Stimulated activated CD4-positive, alpha-beta T cell treated with anti-CD3 and anti-CD28 coated beads, TNF-alpha, amount 100 ng/mL, for 1 hour (primary cell): ENCODE measurements at places on chromosomes 5 and 9.

DNA sequence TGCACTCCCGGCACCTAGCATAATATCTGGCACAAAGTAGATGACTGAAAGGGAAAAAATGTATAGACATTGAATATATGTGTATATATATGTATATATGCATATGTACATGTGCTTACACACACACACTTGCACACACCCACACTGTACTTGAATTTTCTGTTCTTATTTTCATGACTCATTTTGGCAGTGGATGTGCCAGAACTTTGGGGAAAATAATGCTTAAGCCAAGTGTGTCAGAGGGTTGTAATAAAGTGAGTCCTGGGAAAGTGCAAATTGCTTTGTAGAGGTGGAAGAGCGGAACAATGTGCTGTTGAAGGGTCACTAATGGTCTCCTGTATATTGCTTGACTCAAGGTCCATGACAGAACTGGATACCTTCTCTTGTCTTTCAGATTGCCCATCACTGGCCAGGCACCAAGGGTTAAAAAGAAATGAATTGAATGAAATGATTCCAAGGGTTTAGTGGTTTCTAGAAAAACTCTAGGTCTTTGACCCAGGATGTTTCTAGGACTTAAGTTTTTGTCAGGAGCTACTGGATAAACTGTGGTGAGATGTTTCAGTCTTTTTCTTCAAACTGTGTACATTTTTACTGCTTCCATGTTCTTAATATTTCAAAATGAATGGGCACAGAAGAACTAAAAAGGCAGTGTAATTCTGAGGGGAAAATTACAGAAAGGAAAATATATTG lies 129.9 kb upstream of the MOCS2 start:
- no peak for DNase-seq

- DNase-seq = no peak
Measured at GRCh38 chr5:158140120-158140731, 281.3 kb upstream of the CLINT1 start.

- DNase-seq = no peak
Measured at GRCh38 chr9:132506977-132507669, 75.3 kb upstream of the BARHL1 start.

DNA sequence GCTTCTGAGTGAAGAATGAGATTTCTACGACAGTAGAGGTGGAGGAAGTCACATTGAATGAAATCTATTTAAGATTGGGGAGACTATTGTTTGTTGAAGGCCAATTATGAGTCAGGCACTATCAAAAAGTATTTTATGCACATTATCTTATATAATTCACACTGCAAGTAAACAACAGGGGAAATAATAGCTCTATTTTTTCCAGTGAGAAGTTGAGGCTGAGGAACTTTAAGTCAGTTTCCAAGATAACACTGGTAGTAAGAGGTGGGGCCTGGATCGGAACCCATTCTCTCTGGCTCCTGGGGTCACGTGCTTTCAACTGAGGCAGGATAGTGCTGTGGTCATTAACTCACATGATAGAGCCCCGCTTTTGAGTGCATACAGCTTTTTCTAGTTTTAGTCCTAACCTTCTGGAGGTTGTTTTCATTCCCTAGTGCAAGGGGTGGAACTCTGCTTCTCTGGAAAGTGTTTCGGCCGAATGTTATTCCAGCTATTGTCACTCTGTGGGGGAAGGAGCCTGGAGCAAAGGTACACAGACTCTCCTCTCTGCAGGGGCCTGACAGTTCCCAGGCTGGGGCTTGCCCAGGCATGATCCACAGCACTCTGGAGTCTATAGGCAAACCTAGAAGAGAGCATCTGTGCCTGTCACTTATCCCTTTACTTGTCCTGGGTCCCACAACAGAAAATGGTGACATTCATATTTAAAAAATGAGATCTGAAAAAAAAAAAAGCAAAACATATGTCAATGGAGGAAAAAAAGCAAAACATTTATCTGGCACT lies 352.4 kb upstream of the ACTBL2 start:
- DNase-seq = no peak

DNA sequence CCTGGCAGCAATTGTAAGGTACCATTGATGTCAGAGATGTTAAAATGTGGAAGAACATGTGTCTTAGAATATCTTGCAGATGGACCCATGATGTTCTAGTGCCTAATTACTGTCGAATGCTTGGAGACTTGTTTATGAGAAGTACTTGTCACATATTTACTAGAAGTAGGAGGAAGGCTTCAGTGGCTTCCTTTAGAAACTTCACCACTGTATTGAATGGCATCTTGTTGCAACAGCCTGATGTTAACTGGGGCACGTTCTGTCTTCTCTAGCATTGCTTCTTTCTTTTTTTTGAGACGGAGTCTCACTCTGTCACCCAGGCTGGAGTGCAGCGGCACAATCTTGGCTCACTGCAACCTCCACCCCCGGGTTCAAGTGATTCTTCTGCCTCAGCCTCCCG lies 16.5 kb downstream of the UGCG start:
- no peak for DNase-seq

DNA sequence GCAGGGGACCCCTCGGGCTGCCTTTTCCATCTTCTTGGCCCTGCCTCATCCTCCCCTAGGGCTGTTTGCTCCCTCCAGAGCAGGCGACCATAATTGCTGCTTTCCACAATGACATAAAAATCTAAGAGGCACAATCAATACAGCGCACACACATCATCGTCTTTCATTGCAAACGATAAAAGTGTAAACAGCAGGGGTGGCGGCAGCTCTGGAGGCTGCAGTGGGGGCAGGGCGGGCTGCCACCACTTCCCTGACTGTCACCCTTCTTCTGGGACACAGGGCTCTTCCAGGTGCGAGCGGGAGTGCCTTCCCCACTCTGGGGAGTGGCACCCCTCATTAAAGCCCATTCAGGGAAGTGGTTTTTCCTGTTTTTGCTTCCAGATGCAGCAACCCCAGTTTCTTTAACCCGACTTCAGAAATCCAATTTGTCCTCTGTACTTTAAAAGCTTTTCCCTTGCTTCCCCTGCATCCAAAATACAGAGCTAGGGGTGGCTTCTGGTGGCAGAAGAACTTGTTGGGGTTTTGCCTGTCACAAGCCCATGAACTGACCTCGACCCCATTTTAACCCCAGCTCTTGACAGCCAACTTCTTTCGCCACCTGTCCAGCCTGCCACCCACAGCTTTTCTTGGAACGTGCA lies 45.7 kb downstream of the TSPAN17 start:
- DNase-seq = no peak

- DNase-seq = no peak
Measured at GRCh38 chr9:110028271-110028670, 179.7 kb downstream of the C9orf152 start.

- DNase-seq = no peak
Measured at GRCh38 chr5:128881502-128882018, 83.7 kb upstream of the SLC27A6 start.

DNA sequence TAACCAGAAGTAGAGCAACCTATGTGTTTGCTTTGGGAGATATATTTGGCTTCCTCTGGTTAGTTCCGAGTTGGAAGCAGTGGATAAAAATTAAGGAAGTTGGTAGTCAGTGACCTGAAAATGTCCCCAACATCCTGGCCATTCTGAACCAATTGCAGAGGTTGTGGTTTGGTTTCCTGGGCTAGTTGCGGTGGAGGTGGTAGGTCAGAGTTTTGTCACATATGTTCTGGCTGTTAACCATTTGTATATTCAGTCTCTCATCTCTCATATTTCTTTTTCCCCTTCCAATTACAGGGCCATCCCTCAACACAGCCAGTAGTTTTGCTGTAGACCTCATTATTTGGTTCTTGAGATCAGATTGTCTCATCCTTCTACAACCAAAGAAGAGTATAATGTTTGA lies 1026.9 kb downstream of the PTPRD start:
- DNase-seq = no peak

DNA sequence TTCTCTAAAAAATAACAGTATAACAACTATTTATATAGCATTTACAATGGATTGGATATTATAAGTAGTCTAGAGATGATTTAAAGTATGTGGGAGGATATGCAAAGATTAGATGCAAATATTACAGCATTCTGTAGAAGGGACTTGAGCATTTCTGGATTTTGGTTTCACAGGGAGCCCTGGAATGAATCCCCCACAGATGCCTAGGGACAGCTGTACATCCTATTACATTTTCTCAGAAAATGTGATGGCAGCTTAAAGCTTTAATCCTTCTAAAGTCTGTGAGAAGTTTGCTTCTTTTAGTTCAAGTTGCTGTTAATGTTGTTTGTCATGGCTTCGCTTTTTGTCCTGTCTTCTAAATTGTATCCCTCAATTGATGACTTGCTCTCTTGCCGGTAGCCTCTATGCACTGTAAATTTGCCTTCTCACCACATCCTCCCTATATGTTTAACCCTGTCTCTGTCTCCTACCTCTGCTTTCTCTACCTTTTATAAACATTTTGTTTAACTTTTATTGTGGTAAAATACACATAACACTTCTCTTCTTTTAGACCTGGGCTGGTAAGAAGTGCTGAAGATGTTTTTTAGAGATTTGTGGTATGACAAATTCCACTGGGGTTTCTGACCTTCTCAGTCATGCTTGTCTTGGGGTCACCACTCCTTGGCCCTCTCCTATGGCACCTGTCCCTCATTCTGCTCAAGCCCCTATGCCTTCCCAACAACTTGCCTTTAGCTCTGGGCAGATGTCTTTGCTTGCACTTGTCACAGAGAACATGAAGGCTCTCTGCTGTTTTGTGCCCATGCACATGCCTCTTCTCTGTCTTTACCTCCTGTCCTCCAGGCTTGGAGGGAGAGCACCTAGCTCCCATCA lies 37.9 kb downstream of the LNPEP start:
- DNase-seq = no peak

DNA sequence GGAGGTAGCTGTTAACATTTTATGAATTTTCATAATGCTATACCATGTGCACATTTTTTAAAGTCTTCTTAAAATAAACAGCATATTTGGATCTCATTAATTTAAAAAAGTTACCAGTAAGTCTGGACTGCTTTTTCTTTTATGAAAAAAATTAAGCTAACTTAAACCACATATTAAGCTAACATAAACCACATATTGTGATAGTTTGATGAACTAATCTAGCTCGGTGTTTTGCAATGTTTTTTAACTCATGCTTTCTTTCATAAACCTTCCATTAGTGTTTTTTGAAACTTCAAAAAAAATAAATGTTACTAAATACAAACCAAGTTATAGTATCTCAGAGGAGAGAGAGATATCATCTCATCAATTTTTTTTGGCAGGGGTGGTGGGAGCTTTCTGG lies 26.5 kb downstream of the POLK start:
- no peak for DNase-seq

DNA sequence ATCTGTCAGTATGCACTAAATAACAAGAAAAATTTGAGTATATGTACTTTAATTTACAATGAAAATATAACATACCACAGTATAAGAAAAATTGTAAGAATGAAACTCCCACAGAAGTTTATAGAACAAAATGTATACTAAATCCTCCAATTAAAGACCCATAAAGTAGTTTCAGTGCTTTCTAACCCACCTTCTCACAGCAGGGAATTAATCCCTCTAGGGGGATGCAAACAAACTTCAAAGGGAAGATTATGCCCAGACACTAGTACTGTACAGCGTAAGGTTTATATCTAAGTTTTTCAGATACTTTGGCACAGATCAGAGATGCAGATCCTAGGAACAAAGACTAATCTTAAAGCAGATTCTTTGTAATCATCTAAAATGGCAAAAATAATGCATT lies 57.2 kb downstream of the DENND1A start:
- DNase-seq = no peak

GRCh38 chr5:86983208-86983607 lies 284.5 kb upstream of the RASA1 start:
- no peak for DNase-seq

DNA sequence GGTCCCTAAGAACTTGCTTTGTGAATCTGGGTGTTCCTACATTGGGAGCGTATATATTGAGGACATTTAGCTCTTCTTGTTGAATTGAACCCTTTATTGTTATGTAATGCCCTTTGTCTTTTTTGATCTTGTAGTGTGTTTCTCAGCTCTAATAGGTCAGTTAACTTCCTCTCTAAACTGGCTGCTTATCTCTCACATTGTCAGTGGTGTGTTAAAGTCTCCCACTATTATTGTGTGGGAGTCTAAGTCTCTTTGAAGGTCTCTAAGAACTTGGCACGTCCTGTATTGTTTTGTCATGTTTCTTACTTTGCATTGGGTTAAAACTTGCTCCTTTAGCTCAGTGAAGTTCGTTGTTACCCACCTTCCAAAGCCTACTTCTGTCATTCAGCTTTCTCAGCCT lies 36.2 kb downstream of the RIC1 start:
- DNase-seq = no peak

DNA sequence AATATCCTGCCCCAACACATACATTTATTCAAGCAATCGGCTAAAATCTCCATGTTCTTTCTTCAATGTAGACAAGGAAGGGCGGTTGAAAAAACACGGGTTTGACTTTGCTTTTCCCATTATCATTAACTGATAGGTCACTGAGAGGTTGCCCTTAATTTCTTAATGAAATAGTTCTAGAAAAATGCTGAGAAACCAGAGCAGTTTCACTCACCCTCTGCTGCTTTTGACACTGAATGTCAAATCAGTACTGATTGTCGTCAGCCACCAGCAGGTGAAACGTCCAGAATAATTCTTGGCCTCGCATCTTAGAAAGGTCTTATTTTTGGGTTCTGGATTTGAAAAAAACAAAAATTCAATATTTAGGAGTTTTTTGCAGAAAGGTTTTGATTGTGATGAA lies 8.1 kb downstream of the IL12B start:
- no peak for DNase-seq

- no peak for DNase-seq
Measured at GRCh38 chr9:94145640-94146039, 61.4 kb downstream of the PTPDC1 start.

GRCh38 chr5:72082048-72082447 lies 25.2 kb upstream of the MAP1B start:
- no peak for DNase-seq

- no peak for DNase-seq
Measured at GRCh38 chr5:53219174-53219573, 109.6 kb upstream of the MOCS2 start.

DNA sequence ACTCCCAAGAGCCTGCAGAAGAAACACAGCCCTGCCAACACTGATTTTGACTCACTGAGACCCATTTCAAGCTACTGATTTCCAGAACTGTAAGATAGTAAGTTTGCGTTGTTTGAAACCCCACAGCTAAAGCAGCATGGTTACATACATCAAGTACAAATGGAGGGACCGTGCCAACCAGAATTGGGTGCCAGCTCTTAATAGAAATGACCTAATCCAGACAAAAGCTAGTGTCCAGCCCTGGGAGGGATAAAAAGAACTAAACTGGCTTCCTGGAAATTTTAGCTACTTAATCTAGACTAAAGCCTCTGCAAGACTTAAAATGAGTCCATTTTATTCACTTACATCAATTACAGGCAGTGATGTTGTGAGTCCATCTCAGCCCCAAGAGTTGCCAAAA lies 122.6 kb downstream of the ADAMTS12 start:
- DNase-seq = no peak

DNA sequence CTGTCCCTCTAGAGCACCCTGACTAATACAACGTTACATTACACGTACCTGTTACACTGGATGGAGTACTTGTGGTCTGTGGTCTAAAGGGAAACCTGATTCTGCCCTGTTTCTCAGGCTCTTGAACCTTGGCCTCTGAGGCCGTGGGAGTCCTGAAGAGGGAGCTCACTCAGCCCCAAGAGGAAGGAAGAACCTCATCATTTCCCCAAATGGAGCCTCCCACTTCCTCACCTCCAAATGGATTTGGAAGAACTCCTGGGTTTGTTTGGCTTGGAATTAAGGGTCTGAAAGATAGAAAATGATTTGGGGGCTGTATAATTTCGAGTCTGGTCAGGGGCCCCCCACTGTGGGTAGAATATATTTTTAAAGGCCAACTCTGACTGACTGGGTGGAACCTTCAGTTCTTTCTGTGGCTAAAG lies 200.2 kb downstream of the SEMA6A start:
- DNase-seq = no peak

- no peak for DNase-seq
Measured at GRCh38 chr5:1278216-1278615, 16.7 kb downstream of the TERT start.

GRCh38 chr9:129258124-129258822 lies 80.2 kb upstream of the IER5L start:
- DNase-seq = peak; percentile 76
